ENCODE measurements at places on chromosomes 1 and 21. TPM values are rescaled to one million over a fixed set of nuclear protein-coding genes. Genes with fewer than 3 reads are reported as not detected.

Gene LORICRIN
- polyA plus RNA-seq = not detected

GRCh38 chr1:46067652-46068051 is 64.8 kb downstream of the PIK3R3 start:
- no peak for DNase-seq

Gene C1orf122
- polyA plus RNA-seq = 29.6 TPM

Gene CD84
- not detected for polyA plus RNA-seq

- no peak for DNase-seq
Measured at GRCh38 chr1:56390232-56390867, 189.0 kb downstream of the PLPP3 start.

DNA sequence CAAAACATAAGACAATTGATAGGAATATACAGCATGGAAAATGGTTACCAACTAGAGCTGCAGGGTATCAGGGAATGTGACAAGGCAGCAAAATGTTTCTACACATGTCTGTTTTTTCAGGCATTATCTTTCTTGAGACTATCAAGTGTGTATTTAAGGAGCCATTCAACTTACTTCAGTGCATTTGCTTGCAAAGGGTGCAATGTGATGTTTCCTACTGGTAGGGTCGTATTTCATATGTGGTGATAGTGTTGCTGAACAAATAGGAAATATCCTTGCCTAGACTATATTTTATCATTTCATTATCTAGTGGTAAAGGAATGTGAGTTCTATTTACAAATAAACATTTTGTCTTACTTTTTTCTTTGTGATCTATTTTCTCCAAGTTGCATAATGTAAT is 42.4 kb downstream of the PTPRC start:
- no peak for DNase-seq

GRCh38 chr21:20443558-20444155 is 554.6 kb upstream of the NCAM2 start:
- DNase-seq = no peak

DNA sequence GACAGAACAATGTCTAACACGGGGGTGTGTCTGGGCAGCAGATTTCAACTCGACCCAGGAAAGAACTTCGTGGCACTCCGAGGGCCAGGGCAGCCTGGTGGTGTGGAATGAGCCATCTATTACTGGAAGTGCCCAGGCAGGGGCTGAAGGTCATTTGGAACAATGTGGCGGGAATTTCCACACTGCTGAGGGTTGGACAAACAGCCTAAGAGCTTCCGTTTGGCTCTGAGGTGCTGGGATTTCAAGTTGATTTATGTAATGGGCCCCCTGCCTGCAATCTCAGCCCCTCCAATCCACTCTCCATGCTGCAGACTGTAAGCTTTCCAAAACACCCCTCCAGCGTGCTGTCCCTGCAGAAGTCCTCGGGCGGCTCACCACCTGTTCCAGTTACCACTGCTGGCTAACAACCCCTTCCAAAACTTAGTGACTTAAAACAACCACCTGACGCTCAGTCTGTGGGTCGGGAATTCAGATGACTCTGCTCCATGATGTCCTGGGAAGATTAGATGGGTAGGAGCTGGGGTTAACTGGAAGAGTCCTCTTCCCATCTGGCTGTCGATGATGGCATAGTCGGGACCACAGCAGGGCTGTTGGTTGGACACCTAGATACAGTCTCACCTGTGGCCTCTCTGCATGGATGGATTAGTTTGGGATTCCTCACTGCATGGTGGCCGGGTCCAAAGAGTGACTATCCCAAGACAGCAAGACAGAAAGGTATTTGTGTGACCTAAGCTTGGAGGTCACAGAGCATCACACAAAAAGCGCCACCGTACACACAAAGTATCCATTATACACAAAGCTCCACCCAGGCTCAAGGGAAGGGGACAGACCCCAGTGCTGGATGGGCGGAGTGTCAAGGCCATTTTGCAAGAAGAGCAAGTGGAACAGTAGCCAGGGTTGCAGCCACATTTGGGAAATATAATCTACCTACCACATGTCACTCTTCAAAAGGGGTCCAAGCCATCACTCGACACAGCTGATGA is 89.7 kb upstream of the IFFO2 start:
- no peak for DNase-seq

DNA sequence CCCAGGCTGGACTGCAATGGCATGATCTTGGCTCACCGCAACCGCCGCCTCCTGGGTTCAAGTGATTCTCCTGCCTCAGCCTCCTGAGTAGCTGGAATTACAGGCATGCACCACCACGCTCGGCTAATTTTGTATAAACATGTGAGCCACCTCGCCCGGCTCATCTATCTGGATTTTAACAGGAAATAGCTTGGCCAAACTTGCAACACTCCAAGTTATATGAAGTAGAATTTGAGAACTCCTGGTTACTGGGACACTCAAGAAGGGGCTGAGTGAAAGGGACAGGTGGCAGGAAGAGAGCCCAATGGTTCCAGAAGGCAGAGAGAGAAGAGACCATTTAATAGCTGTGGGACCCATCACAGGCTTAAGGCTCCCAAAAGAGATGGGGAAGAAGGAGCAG is 2.9 kb upstream of the GPX7 start:
- DNase-seq = no peak

DNA sequence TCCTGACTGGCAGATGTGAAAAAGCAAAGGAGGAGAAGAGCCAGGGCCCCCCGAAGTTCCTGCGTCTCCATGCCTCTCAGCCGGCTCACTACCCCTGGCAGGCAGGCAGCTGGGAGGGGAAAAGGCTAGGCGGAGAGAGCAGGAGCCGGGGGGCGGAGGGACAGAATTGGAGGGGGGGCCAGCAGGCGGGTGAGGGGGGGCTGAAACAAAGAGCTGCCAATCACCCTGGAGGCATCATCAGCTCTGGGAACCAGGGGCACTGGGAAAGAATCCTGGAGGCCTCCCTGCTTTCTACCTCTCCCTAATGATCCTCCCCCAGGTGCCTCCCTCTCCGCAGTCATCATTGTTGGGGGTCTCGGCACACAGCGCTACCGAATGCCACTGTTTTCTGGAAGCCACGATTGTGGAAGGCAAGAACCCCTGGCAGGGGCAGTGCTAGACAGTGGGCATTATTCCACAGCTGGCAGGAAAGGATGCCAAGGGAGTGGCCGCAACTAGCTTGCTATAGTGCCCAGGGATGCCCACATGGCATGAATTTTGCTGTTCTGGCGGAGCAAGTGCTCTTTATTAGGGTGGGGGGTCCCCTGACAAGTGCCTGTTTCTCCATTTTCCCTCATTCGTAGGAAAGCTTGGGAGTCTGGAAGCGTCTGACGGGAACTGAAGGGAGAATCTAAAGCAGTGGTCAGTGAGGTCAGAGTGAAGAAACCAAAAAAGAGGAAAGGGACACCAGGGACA is at the start of gene THBS3:
THBS3 (minus strand) TSS at position 92 of the 735 bp plus-strand sequence; CDS start at position 71, 21 bp downstream.
- DNase-seq = no peak

All from A549 (cell line).